KG1 (cell line): ENCODE measurements at places on chromosomes 12 and 14.

GRCh38 chr12:1288333-1288732 is 297.3 kb downstream of the ERC1 start:
- no peak for DNase-seq

- DNase-seq = no peak
Measured at GRCh38 chr12:1099158-1099557, 108.1 kb downstream of the ERC1 start.

- DNase-seq = no peak
Measured at GRCh38 chr12:133106253-133106652, 23.8 kb downstream of the ZNF891 start.

GRCh38 chr12:63968673-63969072 is 124.2 kb downstream of the SRGAP1 start:
- no peak for DNase-seq

DNA sequence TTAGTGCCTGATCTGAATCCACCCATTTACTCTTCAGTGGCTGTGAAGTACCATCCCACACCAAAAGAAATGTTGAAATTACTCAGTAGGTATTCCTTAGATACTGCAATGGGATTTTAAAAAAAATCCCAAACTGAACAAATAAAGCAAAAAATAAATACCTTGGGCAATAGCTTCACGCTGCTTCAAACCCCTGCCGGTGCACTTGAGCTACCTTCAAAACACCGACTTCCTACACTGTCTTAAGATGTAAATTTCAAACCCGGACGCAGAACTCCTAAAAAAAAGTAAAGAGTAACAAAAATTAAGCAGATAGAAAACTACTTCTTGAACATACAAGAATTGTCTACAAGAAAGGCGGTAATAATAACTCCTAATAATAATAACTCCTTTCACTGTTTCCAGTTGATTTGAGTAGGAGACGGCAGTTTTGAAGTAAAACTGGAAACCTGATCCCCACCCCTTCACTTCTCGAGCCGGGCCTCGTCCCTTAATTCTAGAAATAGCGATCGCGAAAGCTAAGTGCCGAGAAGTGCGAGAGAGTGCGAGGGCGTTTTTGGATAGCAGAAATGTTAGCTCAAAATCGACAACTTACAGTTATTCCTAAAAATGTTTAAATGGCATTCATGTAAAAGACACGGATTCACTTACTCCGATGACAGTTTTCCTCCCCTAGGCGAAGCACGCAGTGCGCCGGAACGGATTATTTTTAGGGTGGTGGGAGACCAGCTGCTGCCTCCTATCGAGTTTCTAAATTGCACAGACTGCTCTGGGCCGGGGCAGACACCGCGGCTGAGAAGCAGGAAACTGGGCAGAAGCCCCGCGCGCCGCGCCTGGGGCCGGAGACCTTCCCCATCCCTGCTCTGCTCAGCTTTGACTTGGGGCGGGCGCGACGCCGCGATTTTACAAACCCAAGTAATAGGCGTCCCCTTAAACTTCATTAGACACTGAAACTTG is at the start of gene ABCC9:
ABCC9 (minus strand) TSS at position 878 of the 957 bp plus-strand sequence. CDS start 4,752 bp downstream, outside the sequence.
- DNase-seq = no peak

GRCh38 chr12:48031135-48031960 is 27.1 kb upstream of the COL2A1 start:
- DNase-seq = no peak

GRCh38 chr14:50260511-50260910 is 29.1 kb upstream of the SOS2 start:
- DNase-seq = no peak

DNA sequence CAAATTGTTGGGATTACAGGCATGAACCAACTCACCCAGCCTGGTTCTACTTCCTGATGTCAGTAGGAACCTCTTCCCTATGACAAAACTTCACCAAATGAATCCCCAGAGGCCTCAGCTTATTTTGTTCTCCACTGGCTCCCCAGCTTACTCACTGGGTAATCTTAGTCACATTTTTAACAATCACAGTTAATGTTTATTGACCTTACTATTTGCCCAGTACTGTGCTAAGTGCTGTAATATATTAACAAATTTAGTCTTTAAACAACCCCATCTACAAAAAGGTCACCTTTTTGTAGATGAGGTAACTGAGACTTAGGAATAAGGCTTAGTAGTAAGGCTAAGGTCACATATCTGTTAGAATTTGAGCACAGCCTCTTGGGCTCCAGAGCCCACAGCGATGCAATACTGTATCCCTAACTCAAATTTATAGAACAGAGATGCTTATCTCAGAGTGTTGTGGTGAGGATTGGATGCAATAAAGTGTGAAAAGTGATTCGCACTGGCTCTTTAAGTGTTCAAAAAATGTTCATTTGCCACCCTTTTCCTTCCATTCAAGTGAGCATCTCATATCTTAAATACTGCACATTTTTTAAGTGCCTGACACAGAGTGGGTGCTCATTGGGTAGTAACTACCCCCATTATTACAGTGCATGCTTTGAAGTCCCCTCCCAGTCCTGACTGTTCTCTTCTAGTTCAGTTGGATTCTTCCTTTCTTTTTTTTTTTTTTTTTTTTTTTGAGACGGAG is 146.4 kb upstream of the ARHGAP5 start:
- no peak for DNase-seq

DNA sequence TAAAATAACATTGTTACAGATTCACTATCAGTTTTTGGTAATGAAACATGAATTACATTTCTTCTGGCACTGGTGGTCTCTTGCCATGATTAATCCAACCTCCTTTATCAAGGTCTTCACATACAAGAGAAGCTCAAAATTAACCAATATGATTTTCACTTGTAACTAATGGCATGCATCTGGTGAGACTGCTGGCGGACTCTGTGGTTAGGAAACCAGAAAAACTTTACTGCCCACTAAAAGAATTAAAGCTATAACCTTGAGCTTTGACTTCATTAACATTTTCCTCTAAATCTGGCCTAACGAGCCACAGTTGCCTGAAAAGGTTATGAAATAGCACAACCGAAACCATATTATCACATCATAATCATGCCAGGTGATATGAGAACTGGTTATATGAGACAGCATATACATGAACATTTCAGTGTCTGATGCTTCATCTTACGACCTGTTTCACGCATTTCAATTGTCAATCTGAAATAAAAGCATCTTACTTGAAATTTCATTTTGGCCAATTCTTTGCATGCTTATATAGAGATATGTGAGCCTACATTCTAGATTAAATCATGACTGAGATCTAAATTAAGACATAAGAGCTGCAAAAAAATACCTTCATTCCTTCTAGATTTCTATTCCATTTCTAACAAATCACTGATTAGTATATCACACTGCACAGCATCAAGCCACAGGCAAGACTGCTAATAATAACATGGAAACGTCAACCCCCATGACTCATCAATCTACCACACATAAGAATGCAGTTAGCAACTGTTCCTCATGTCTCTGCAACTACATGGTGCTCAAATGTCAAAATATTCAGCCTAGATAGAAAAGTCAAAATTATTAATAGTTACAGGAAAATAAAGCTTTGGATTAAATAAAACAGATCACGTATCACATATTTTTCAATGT is 89.3 kb downstream of the OSBPL8 start:
- no peak for DNase-seq

- no peak for DNase-seq
Measured at GRCh38 chr12:124823272-124823970, 40.2 kb downstream of the SCARB1 start.

DNA sequence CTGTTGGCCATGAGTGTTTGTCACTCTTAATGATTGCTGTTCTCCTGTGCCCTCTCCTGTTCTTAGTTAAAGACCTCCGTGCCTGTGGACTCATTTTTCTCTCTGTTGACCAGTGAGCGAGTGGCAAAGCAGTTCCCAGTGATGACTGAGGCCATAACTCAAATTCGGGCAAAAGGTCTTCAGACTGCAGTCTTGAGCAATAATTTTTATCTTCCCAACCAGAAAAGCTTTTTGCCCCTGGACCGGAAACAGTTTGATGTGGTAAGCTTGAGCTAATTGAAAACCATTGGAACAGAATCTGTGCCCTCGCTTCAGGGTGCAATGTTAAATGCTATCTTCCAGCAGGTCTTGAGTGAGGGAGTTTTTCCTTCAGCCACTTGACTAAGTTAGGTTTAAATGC is 19.8 kb downstream of the ACAD10 start:
- DNase-seq = peak; percentile 3

GRCh38 chr14:99563749-99564129 is 40.3 kb downstream of the CCDC85C start:
- no peak for DNase-seq

DNA sequence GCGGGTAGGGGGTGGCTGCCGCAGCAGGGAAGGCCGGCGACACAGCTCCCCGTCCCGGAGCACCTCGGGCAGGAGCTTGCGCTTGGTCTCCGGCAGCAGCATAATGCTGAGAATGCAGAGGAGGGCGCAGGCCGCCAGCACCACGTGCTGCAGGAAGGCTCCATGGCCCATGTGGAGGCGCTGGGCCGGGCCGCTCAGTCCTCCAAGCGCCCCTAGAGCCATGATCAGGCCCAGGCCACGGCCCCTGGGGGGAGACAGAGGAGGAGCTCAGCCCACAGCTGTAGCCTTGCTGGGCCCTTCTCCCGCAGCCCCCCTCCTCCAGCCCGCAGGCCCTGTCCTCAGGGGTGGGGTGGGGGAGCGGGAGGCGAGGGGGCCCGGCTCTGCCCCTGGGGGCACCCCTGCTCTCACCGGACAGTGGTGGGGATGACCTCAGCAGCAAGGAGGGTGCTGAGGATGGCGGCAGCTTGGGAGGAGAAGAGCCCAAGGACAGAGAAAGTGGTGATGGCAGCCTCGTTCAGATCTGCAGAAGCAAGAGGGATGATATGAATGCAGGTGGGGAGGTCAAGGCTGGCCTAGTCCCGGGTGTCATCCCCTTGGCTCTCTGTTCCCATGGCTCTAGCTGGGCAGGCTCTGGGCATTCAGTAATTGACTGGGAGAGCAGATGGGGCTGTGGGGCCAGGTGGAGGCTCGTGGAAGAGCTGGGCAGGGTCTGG is 5.8 kb downstream of the SLC22A17 start:
- DNase-seq = no peak

- DNase-seq = no peak
Measured at GRCh38 chr12:91877022-91877421, 268.6 kb downstream of the BTG1 start.

- DNase-seq = peak; percentile 5
Measured at GRCh38 chr14:99320105-99320572, 48.1 kb upstream of the BCL11B start.

DNA sequence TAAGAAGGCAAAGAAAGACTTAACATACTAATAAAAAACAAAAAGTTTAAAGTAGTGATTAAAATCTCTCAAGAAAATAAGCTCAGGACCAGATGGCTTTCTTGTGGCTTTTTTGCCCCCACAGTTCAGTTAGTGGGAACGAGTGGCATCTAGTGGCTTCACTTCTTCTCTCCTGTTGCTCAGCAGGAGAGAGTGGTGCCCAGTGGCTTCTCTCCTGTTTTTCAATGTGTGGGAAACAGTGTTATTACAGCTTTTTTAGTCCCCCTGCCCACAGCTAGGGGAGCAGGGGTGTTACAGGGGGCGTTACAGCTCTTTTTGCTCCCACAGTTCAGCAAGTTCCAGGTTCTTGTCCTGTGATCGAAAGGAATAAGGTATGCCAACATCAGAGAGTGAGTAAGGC is 135.2 kb downstream of the RERGL start:
- DNase-seq = no peak

GRCh38 chr12:62908674-62909073 is 26.3 kb downstream of the PPM1H start:
- DNase-seq = no peak

DNA sequence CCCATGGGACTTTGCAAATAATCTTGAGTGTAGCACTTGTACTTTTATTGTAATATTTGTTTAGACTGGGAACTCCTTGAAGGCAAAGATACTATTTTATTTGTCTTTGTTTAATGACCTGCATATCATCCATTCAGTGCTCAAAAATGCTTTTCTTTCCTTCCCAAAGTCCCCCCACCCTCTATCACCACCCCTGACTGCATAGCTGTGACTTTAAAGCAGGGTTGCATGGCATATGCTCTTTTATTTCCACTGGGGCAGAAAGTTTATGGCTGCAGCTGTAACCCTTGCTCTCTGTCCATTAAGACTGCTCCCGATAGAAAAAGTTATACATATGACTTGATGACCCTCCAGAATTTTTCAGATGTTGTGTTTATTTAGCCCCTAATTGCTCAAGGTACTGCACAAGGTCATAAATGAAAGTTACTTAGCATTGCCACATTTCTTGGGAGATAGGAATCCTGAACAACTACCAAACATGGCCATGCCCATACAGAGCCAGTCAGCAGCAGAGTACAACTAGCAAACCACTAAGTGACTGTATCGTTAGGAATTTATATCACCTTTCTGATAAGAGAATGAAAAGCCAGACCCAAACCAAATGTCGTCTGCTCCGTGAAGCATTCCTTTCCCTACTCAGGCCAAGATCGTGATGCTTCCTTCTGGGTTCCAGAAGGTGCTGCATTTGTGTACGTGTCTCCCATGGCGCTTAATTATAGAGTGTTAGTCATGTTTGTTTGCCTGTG is 114.3 kb downstream of the DIP2B start:
- no peak for DNase-seq

- no peak for DNase-seq
Measured at GRCh38 chr12:1463073-1463905, 131.1 kb downstream of the FBXL14 start.

GRCh38 chr14:67493092-67493717 is 4.7 kb upstream of the TMEM229B start:
- DNase-seq = no peak

- no peak for DNase-seq
Measured at GRCh38 chr12:111034083-111034885, 113.9 kb upstream of the MYL2 start.

DNA sequence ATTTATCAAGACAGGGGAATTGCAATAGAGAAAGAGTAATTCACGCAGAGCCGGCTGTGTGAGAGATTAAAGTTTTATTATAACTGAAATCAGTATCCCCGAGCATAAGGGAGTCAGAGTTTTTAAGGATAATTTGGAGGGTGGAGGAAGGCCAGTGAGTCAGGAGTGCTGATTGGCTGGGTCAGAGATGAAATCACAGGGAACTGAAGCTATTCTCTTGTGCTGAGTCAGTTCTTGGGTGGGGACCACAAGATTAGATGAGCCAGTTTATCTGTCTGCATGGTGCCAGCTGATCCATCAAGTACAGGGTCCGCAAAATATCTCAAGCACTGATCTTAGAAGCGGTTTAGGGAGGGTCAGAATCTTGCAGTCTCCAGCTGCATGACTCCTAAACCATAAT is 96.6 kb downstream of the CCDC60 start:
- DNase-seq = no peak

DNA sequence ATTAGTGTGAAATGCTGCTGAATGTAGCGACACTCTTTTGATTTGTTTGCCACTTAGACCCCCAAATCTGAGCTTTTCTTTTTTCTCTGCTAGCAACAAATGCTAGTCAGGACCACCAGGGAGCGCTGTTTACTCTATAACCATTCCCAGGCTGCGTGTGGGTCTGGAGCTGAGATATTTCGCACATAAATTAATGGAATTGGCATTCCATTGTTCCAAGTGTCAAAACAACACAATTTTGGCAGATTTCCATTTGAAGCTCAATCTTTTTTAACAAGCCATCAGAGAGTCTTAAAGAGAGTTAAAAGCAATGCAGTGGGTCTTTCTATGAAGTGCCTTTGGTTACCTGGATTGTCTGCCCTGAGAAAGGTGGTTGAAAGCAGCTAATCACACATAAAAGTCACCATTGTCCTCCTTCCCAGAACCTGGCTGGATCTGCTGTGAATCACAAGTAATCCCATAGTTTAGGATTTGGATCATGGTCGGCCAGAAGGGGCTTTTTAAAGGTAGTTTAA is 7.4 kb upstream of the TMEM132C start:
- DNase-seq = no peak
